ENCODE measurements at places on chromosomes 1 and 21. TPM values are rescaled to one million over a fixed set of nuclear protein-coding genes. Genes with fewer than 3 reads are reported as not detected.

The MYOG gene
- total RNA-seq: not detected

The GIPC2 gene
- 2.9 TPM for total RNA-seq

The CSF3R gene
- 214 TPM for total RNA-seq

The DCST1 gene
- total RNA-seq: not detected

The FCGR3A gene
- total RNA-seq: 323 TPM

The SDF4 gene
- total RNA-seq: 127 TPM

The PEA15 gene
- 132 TPM for total RNA-seq

The KCNQ4 gene
- 0.89 TPM for total RNA-seq

The NBPF3 gene
- 9.5 TPM for total RNA-seq

The CD53 gene
- 228 TPM for total RNA-seq

The GSTM2 gene
- 35.7 TPM for total RNA-seq

The TFF3 gene
- 19.0 TPM for total RNA-seq

The MRPL20 gene
- 79.8 TPM for total RNA-seq

The PRR9 gene
- not detected for total RNA-seq

The SNIP1 gene
- total RNA-seq: 13.9 TPM

The ANKRD35 gene
- total RNA-seq: 1.5 TPM

The CD247 gene
- 8.7 TPM for total RNA-seq

The DMRTA2 gene
- total RNA-seq: not detected

The MATN1 gene
- not detected for total RNA-seq

The TRIM58 gene
- total RNA-seq: 4.0 TPM

The OR6N1 gene
- total RNA-seq: 2.3 TPM

The C1orf53 gene
- 2.0 TPM for total RNA-seq

The ADAM30 gene
- not detected for total RNA-seq

The SPRR1B gene
- not detected for total RNA-seq

The KCNJ9 gene
- total RNA-seq: not detected

The RGS13 gene
- total RNA-seq: 5.0 TPM

The PPOX gene
- total RNA-seq: 24.1 TPM

The HCRTR1 gene
- total RNA-seq: not detected

The ZNF648 gene
- not detected for total RNA-seq

The LCE1C gene
- not detected for total RNA-seq

The KCNE2 gene
- total RNA-seq: not detected

All from lower lobe of right lung (tissue), 2 donors.